ENCODE measurements at places on chromosomes 6 and 20.

DNA sequence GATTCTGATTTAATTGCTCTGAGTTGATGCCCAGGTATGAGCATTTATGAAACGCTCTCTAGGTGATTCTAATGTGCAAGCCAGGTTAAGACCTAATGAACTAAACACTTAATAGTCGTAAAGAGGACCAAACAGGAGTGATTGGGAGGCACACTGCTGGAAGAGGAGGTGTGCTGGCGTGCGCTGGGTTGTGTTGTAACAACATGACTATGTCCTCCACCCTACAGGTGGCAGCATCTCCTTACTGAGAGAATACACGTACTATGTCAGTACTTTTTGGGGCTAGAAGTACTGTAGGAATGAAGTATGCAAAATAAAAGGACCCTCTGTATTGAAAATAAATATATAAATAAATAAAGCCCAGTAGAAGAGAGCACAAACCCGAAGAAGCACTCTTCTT, 11.9 kb downstream of the C6orf89 start:
- DNase-seq: no peak

DNA sequence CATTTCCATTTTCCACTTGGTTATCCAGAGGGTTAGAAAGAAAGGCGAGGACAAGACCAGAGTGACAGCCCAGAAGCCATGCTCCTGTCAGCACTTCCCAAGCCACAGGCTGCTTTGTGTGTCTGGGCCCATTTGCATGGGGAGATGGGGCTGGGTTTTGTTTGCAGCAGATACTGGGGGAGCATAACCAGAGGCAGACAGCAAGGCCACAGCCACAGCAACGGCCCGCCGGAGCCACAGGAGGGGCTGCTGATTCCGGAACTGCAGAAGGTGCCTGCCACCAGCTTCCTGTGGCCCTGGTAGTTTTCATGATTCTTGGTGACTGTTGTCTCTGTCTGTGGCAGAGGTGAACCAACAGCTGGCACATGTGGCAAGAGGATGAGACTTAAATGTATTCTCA, 106.6 kb downstream of the DLL1 start:
- DNase-seq: no peak

DNA sequence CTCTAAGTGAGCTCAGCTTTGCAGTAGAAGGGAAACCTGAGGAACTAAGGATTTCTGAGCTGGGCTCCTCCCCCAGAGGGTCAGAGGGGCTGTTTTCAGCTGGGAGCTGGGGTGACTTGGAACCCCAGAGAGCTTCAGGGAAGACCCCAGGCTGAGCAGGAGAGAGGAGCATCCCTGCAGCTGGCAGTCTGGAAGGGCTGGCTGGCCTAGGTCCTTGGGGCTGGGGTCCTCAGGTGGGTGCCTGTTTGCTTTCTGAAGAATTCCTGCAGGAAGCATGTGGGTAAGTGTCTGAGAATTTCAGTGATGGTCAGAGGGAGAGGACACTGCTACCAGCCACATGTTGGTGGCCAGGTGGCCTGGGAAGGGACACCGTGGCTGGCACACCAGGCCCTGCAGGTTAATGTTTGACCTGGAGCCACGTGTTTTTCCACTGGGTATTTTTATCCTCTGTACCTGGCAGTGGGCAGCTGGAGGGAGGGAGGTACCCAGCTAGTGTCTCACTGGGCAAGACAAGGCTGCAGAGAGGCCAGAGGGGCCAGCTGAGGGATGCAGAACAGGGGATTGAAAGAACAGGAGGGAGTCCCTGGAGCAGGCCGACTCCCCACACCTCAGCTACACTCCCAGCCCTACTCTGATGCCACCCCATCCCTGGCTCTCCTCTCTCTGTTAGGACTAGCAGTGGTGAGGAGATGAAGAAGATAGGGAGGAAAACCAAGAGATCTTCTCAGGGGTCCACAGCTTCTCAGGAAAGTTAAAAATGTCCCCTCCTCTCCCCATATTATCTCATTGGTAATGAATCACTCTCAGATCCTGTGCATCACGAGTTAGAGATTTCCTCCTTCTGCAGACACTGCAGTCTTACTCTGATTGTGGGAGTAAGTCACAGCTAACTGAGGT, 143.6 kb downstream of the VEGFA start:
- DNase-seq: no peak

DNA sequence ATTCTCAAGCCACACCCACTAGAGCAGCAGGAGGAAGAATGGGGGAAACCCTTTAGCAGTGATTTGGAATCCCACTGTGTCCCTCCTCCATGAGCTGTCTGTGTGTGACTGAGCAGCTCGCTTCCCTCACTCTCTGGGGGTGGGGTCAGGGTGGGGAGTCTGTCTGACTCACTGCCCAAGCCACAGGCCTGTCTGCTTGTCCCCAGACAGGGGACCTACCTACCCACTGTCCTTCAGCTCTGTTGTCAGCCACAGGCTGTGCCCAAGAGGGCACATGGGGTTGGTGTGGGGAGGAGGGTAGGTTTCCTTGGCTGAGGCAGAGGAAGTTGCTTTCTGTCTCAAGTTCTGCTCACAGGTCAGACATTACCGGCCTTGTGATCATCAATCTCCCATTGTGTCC, 127.0 kb downstream of the MAFB start:
- no peak for DNase-seq

- no peak for DNase-seq
Measured at GRCh38 chr20:29741894-29742698, 1515.4 kb upstream of the DEFB115 start.

GRCh38 chr6:169070506-169071176, 183.0 kb downstream of the THBS2 start:
- peak; percentile 95 for DNase-seq

GRCh38 chr20:740162-740561, 28.1 kb downstream of the SLC52A3 start:
- DNase-seq: no peak

- no peak for DNase-seq
Measured at GRCh38 chr6:127198549-127198948, 68.1 kb upstream of the RNF146 start.

DNA sequence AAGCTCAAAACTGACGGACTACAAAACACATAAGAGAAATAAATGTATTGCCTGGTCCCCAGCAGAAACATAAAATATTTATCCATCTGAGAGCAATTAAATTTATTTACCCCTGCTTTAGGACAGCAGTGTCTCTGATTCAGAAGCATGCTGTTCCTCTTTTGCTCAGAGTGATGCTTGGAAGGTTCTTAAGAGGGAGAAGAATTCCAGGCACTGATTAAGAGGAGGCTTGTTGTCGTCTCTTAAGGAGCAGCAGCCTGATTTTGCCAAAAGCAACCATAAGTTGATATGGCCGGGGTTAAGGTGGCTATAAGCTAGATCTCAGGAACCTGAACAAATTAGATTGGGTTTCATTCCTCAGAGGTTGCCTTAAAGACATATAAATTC, 25.8 kb downstream of the CAP2 start:
- DNase-seq: no peak

DNA sequence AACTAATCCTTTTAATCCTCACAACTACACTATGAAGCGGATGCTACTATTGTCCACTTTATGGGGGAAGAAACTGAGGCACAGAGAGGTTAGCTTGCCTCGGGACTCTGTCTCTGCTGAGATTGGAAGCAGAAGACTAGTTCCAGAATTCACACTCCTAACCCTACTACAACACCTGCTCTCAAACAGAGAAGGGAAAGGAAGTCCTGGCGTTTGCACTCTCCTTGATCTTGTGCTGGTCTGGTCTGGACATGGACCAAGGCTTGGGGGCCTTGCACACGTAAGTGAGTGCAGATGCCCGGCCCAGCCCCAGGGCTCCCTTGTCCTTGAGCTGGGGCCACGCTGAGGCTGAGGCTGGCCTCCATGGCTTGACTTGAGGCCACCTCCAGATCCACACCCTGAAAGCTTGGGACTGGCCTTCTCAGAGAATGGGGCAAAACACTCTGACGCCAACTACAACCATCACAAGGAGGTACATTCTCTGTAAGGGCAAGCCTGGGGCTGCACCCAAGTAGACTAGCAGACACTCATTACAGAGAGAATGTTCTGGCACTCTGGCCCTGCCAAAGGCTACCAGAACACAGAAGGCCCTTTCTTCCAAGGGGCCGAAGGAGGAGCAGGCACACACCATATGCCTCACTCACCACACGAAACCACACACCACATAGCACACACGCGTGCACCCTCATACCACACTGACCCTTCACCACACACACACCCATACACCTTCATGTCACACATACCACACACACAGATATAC, 33.3 kb upstream of the EZR start:
- no peak for DNase-seq

DNA sequence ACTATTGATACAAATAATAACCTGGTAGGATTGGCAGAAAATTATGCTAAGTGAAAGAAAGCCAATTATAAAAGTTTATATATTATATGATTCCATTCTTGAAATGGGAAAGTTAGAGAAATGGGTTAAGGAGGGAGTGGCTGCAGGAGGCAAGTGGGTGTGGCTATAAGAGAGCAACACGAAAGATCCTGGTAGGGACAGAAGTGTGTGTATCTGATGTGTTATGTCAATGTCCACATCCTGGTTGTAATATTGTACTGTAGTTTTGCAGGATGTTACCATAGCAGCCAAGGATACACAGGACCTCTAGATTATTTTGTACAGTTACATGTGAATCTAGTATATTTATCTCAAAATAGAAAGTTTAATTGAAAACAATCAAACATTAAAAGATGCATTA, 46.8 kb downstream of the SNX5 start:
- DNase-seq: no peak

GRCh38 chr6:79076160-79076559, 1.9 kb downstream of the PHIP start:
- no peak for DNase-seq

DNA sequence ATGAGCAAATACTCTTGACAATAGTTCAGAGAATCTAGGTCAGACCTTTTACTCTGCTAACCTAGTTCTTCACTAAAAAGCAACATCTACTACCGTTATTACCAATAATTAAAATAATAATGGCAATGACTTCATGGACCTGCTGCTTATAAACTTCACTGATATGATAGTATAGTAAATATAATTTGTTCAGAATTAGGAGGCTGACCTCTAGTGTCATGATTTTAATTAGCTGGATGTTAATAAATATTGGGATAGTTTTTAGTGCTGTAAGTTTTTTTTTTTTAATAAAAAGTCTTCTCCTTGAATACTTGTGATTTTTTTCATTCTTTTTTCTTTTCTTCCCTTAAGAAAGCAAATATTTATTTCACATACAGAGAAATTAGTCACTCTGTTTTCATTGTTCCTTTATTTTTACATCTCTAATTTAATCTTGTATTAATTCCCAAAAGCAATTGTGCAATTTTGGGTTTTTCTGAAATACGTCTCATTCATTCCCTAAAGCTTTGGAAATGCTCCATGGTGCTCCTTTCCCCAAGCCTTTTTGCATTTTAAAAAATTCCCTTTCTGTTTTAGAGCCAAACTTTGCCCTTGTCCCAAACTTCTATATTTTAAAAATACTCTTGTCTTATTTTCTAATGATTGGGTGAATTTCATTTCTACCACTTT, 46.6 kb upstream of the UST start:
- no peak for DNase-seq

- peak; percentile 86 for DNase-seq
Measured at GRCh38 chr6:16420715-16421461, 182.5 kb downstream of the GMPR start.

- no peak for DNase-seq
Measured at GRCh38 chr6:110232450-110232849, 52.2 kb downstream of the CDC40 start.

GRCh38 chr6:5499644-5500306, 238.5 kb downstream of the FARS2 start:
- DNase-seq: no peak

DNA sequence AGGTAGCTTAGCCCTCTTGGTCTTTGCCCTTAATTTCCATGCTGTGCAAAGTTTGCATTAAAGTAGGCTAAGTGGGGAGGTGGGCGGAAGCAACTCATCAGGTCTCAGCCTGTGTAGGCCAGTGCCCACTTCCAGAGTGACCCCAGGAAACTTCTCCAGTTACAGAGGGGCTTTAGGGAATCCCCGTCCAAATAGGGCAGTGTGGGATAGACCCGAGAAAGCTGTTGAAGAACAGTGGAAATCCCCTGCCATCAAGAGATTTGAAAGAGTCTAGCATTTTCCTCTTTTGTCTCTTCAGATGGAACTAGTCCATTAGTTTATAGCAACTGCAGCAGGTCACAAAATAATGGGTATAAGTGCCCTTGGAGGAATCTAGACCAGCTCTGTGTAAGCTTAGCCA, 20.2 kb downstream of the SF3B5 start:
- no peak for DNase-seq

DNA sequence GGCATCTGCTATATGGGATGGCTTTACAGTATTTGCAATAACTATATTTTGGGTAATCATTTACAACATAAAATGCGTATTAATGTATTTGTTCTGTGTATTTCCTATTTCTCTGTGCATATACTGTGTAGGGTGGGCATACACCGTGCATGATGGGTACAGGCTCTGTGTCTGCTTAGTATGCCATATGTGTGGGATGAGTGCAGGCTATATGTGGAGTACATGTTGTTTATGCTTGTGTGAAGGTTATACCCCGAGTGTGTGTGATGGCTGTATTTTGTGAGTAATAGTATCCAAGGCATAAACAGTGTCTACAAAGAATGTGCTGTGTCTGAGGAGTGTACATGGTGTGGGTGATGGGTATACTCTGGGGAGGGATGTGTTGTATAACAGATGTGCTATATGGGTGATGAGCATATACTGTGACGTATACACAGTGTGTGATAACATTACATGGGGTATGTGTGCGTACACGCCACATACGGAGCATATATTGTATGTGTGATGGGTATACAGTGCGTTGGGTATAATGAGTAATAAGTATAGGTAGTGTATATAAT, 52.7 kb downstream of the CPXM1 start:
- DNase-seq: no peak

DNA sequence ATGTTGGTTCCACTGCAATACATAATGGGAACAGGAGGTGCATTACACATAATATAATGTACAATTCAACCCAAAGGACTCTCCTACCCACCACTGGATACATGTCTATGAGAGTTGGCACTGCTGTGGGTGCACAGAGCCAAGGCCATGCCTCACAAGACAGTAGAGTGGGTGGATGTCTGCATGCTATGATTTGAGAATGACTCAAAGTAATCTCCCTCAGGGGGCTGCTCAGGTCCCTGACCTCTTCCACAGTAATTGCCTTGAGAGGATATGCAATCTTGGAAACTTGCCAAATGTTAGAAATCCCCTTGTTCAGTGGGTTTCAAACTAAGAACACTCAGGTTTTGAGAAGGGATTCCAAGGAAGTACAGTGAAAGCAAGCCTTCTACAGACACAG, 79.0 kb downstream of the ANKEF1 start:
- no peak for DNase-seq

DNA sequence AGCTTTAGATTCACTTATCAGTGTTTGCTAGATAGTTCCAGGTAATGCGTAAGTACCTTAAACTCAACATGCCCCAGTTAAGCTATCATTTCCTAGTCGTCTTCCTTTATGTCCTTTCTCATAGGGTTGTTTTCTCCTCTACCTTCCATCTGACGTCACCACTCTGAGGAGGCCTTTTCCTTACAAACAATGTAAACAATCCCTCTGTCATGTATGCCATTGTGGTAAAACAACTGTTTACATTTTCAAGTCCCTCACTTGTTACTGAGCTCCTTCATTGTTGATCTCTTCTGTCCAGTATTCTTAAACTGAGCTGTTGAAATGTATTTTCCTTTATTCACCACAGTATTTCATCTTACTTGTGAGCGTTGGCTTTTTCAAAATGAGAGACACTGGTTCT, 45.4 kb upstream of the PLCG1 start:
- no peak for DNase-seq

Measured in HFF-Myc (cell line).